RCC 7860 (cell line): ENCODE measurements at places on chromosomes 3 and 15.
A peak's percentile ranks its signal among the peaks of the same experiment; 100 is the strongest.

- peak; percentile 75 for DNase-seq
Measured at GRCh38 chr15:66723826-66724731, 22.0 kb downstream of the SMAD6 start.

DNA sequence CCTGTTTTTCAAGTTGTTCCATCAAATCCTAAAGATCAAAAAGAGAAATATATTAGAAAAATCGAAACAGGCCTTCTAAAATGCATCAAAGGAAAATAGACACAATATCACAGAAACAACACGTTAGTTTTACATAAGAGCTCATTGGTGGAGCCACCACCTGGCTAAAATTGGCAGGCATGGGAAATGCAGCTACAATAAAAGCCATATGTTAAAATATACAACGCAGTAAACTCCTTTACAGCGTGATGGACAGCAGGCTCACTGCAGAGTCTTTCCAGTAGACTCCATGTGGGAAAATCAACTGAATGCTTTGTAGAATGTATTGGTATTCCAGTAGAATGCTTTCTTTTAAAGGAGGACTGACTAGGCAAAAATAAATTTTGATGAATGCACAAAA is 40.9 kb upstream of the MYO5C start:
- DNase-seq: no peak

- no peak for DNase-seq
Measured at GRCh38 chr3:5560199-5560598, 372.7 kb downstream of the EDEM1 start.

DNA sequence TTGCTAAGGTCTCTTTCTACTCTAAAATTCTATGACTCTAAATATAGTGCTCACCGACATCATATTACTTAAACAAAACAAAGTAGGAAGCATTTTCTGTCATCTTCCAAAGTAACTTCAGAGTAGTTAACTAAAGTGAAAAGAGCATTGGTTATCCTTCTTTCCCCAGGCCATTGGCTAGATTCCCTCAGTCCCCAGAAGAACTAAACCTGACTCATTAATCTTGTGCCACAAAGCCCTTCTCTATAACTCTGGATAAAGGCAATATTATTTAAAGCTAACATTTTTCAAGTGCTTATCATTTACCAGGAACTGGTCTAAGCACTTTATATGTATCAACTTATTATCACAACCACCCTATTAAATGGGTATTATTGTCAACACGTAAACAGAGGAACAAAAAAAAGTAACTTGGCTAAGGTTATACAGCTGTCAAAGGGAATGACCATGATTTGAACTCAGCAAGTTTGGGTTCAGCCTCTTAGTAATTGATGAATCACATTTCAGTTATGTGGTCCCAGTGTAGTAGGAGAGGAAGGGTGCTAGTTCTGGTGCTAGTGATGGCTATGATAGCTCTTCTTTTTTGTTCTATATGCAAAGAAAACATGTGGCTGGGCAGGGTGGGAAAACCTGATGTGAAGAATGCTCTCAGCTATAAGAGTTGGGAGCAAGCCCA is 304.9 kb downstream of the FGF12 start:
- DNase-seq: peak; percentile 44

DNA sequence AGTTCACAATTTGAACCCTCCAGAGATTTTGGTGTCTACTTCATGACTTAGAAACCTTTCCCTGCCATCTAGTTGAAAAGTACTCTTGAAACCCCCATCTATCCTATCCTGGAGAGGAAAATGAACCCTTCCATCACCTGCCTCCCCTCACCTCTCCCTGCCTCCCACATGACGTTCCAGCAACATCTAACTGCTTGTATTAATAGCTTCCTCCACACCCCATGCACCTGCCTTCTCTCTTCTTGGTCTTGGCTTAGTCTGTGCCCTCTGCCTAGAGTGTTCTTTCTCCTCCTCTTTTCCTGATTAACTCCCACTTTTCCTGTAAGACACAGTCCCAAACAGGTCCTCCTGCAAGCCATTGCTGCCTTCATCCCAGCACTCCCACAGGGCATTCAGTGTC is 107.8 kb downstream of the LIPC start:
- no peak for DNase-seq

DNA sequence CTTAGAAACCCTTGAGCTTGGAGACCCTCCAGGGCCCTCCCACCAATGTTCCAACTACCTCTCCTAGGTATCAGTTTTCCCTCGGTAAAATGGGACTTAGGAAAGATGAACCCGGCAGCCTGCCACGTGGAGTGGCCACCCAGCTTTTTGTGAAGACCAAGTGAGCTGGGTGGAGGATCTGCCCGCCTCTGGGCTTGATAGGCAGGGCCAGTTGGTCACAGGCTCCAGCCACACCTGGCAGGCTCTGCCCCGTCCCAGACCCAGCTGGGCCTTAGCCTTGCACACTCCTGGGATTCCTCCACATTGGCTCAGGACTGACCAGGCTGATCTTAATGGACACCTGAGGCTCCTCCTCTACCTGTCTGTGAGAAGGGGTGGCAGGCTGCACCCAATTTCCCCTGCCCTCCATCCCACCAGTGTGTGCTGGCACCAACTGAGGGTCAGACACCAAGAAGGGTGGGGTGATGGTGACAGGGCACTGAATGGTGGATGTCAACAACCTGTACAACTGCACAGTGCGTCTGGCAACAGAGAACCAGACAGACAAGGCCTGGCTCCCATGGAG is 761 bp upstream of the GRIP2 start:
- DNase-seq: no peak

DNA sequence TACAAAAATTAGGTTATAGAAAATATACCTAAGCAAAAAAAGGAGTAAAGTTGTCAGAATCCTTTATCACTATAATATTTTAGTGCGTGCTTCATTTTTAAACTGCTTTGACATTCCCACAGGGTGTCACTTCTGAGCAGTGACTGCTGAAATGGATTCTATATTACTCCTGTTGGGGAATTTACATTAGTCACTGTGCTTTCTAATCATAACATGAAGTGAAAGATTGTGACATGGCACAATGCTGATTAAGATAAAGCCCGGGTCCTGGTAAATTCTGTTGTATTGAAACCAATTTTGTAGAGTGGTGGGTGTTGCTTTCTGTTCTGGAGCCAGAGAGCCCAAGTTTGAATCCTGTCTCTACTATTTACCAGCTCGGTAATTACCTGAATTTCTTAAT is 36.4 kb upstream of the EHHADH start:
- no peak for DNase-seq

- DNase-seq: no peak
Measured at GRCh38 chr3:143830063-143830462, 18.2 kb downstream of the SLC9A9 start.

GRCh38 chr3:193388361-193388760 is 9.8 kb upstream of the ATP13A5 start:
- no peak for DNase-seq

- DNase-seq: no peak
Measured at GRCh38 chr3:129023909-129024308, 22.8 kb downstream of the EFCC1 start.

DNA sequence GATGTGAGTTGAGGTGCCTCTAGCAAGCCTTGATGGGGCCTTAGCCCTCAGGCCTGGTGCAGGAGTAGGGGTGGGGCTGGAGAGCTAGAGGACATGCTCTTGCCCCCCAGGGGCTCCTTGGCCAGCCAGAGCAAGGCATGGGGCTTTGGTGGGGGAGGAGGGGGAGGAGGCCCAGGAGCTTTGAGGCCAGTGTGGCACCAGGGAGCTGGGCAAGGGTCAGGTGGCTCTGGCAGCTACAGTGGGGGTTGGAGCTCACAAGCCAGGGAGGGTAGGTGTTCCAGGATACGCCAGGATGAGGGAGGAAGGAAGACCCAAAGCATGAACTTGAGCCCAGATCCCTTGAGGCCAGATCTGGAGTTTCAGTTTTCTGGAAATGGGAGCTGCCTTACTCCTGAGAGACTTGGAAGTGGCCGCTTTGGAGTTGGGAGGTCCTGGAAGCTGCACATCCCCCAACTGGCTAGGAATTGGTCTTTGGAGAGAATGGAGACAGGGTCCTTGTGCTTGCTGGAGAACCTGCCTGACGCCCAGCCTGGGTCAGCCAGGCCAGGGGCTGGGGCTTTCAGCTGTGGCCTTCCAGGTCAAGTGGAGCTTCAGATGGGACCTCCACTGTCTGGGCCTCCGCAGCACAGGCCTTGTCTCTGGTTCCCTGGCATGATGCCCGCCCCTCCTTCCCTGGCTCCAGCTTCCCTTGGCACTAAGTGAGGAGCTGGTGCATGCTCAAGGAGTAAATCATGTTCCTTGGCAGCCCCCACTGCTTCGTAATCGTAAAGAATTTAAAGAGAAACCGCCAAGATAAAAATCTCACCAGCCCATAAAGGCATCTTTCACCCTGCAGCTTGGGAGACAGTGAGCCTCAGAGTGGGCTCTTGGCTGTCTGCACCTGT is 8.7 kb downstream of the SEMA3F start:
- DNase-seq: peak; percentile 86

- DNase-seq: no peak
Measured at GRCh38 chr3:50609071-50609762, 2.4 kb downstream of the CISH start.

DNA sequence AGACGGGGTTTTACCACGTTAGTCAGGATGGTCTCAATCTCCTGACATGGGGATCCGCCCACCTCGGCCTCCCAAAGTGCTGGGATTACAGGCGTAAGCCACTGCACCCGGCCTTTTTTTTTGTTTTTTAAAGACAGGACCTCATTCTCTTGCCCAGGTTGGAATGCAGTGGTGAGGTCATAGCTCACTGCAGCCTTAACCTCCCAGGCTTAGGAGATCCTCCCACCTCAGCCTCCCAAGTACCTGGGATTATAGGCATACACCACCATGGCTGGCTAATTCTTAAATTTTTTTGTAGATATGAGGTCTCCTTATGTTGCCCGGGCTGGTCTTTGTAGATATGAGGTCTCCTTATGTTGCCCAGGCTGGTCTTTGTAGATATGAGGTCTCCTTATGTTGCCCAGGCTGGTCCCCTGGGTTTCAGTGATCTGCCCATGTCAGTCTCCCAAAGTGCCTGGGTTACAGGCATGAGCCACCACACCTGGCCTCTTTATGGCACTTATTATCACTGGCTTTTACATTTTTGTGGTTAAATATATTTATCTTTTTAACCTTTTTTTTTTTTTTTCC is 82.3 kb upstream of the RNU6-1 start:
- DNase-seq: no peak

GRCh38 chr3:191557322-191557721 is 96.4 kb downstream of the PYDC2 start:
- DNase-seq: no peak

DNA sequence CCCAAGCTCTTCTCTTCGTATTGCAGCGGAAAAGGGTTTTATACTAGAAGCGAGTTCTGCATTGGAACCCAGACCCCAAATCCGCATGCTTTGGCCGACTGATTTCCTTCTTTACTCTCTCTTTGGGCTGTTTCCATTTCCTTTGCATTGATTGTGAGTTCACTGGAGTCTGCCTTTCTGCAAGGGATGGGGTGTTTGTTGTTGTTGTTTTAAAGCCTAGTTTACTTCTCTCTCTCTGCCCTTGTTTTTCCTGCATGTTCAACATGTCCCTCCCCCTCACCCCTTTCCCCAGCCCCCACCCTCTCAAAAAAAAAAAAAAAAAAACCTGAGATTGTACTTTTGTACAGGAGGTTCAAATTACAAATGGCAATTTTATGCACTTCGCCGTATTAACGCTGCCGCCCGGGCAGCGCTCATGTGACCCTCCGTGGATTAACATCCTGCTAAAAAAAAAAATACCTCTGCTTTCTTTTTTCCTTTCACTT is 2.2 kb downstream of the NR2F2 start:
- no peak for DNase-seq

GRCh38 chr3:187519428-187519890 is 150.7 kb downstream of the SST start:
- peak; percentile 77 for DNase-seq

GRCh38 chr3:8503871-8504610 is 2.4 kb downstream of the LMCD1 start:
- no peak for DNase-seq

GRCh38 chr3:72242326-72242725 is 457.4 kb upstream of the PROK2 start:
- no peak for DNase-seq

DNA sequence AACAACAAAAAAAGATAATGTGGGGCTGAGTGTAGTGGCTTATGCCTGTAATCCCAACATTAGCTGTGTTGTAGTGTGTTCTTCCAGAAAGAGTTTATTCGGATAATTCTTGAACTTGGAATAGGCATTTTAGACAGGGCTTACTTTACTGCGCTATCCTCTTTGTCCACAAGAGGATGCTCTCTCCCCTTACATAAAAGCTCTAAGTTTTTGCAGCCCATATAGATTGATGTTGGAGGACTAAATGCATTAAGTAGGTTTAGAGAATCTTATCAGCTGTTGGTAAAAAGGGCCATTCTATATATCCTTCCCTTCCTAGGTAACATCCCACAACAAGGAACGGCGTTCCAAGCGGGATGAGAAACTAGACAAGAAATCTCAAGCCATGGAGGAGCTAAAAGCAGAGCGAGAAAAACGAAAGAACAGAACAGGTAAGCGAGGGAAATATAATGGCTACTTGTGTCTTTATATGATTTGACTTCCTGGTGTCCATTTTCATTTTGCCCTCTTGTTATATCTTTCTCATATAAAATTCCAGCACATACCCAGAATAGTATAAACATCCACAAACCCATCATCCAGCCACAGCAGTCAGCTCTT is 27.8 kb upstream of the ITPKA start:
- DNase-seq: peak; percentile 36

DNA sequence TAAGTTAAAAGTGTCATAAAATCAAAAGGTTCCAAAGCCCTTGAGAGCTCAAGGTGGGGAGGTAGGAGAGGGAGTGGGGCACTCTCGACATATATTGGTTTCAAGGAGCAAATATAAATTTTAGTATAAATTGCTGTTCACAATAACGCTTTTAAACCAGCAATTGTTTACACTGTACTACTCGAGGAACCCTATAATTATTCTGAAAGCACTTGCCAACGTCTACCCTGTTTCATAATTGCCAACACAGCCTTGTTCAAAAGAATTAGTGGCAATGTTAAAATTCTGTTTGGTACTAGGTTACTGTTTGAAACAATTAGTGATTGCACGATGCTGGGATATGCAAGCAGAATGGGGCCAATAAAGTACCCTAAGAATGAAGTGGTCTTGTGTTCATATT is 76.3 kb upstream of the ICE2 start:
- no peak for DNase-seq

GRCh38 chr3:157544501-157545130 is 41.4 kb upstream of the VEPH1 start:
- DNase-seq: no peak

- no peak for DNase-seq
Measured at GRCh38 chr3:39284457-39284881, 4.6 kb upstream of the CX3CR1 start.

GRCh38 chr3:69838696-69839515 is 99.6 kb downstream of the MITF start:
- DNase-seq: no peak

GRCh38 chr15:87317900-87318299 is 938.6 kb downstream of the NTRK3 start:
- no peak for DNase-seq

GRCh38 chr3:30640851-30641250 is 34.5 kb downstream of the TGFBR2 start:
- no peak for DNase-seq

- no peak for DNase-seq
Measured at GRCh38 chr3:5297895-5298294, 110.4 kb downstream of the EDEM1 start.

- DNase-seq: no peak
Measured at GRCh38 chr3:134362670-134363380, 11.4 kb downstream of the AMOTL2 start.

GRCh38 chr15:93948726-93949125 is 282.6 kb upstream of the MCTP2 start:
- DNase-seq: no peak

- no peak for DNase-seq
Measured at GRCh38 chr15:55403531-55403930, 4.6 kb downstream of the CCPG1 start.

GRCh38 chr3:123688241-123688747 is 103.4 kb upstream of the HACD2 start:
- peak; percentile 97 for DNase-seq
